ENCODE measurements at places on chromosomes 3 and 15.

GRCh38 chr3:127448671-127449070, 141.9 kb downstream of the TPRA1 start:
- DNase-seq: no peak

DNA sequence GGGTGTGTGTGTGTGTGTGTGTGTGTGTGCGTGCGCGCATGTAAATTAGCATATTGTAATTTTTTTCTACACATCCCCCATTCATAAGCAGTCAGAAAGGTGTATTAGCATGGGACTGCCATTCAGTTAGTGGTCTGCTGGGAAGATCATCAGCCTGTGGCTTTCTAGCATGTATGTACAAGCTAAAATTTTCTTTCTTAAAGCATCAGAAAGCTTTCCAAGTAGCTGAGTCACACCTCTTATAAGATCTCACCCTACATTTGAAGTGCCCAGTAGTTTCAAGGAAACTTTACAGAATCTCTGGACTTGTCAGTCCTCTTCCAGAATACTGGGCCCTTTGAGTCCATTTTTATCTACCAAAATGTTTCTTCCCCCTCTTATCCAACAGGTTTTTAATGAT, 411.4 kb upstream of the TPRG1 start:
- peak; percentile 39 for DNase-seq

DNA sequence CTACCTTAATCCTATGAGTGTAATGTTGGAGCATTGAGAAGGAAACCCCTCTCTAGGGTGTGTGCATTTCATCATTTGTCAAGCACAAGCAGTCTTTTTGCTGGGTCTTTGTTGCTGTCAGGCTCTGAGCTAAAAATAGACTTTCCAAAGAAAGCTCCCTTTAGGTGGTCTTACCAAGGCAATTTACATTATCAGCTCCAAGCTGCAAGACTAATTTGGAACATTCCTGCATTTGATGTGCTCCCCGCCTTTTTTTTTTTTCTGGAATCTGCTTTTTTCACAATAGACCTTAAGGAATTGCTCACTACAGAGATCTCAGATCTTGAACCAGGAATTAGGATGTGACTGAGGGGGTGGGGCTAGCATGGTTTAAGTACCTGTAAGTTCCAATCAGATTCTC, 60.6 kb upstream of the STAC start:
- DNase-seq: no peak

GRCh38 chr3:128408693-128409623, 57.7 kb downstream of the DNAJB8 start:
- no peak for DNase-seq

- no peak for DNase-seq
Measured at GRCh38 chr3:40677749-40678148, 153.0 kb downstream of the ZNF621 start.

DNA sequence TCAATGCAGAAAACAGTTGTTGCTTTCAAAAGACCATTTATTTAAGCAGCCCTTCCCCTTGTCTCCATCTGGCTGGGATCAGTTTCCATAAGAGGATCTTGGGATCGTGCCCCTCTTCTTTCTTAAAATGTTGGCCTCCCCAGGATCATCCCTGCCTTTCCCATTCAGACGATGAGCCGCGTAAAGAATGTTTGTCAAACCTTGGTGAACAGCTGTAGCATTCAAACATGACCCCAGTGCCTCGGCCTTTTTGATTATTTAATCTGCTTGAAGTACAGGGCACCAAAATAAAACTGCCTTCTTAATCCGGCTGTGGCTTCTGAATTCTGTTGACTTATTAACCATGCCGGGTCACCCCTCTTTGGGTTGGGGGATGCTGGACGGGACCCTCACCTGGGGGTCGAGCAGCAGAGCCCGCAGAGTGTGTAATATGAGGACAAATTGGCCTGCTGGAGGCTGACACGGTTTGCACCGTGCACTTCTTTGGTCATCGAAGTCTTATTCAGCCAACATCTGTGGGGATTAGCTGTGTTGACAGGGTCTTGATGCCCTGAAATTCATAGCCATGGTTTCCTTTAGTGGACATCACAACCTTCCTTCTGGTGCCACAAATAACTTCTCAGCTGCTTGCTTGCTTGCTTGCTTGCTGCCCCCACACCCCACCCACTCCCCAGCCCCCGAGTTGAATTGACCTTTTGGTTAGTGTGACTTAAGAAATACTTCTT, at the start of gene LRTM1:
Gene LRTM1 (minus strand): TSS at position 14 of the 725 bp plus-strand sequence. CDS start 148 bp downstream, outside the sequence.
- DNase-seq: no peak

DNA sequence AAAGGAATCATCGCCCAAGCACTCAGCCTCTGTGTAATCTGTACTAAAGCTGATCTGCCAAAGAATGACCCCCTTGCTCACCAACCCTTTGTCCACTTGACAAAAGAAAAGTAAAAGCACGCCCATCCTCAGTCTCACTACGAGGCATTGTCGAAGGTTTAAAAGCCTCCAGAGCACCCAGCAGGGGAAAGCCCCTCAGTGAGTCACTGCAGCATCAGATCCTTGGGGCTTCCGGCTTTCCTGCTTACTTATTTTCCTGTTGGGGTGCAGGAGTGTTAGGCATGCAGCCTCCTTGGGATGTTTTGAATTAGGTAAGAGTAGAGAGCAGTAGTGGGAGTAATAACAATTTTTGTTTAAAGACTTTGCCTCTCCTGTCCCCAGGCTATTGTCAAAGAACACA, 216.1 kb downstream of the MTHFS start:
- DNase-seq: peak; percentile 89

DNA sequence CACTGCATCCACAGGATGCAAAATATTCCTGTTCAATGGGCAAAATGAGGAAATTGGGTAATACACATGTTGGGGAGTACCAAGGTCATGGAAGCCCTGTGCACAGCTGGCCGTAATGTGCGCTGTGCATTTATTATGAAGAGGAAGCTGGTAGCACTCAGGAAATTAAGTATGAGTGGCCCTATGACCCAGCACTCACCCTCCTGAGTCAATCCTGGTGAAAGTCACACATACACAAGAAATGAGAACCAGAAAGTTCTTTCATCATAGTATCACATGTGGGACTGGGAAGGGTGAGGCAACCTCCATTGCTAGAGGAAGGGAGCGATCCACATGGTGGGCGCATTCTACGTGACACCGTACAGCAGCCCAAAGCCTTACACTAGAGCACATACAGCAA, 11.4 kb upstream of the PRR20G start:
- no peak for DNase-seq

DNA sequence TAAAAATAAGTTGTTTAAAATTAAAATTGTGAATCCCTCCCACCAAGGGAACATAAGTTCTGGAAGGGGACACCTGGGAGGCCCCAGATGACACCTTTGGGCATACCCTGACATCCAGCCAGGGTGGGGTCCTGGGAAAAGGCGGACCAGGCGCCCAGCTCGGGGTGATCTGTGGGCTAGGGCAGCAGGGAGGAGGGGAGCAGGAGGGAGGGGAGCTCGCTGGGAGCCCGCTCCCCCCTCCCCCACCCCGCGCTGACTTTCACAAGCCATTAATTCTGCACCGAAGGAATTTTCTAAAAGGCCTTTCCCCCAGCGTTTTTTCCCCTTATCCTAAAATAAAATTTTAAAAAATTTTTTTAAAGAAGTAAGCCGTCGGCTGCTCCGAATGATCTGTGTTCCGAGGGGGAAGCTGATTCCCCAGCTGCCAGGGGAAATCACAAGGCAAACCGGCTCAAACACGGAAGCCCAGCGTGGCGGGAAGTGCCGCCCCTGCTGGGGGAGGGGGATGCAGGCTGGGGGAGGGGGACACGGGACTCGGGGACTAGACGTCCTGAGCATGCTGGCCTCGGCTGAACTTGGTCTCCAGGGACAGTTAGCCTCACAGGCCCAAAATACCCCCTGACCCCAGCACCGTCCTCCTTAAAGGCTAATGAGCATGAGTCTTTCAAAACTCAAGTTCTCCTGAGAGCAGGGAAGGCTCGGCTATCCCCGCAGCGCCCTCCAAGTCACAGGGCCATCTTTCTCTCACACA, 13.9 kb downstream of the PLXND1 start:
- DNase-seq: no peak

- DNase-seq: no peak
Measured at GRCh38 chr15:40438712-40439111, 2.0 kb upstream of the BAHD1 start.

- peak; percentile 96 for DNase-seq
Measured at GRCh38 chr3:126782536-126782935, 78.5 kb downstream of the CHCHD6 start.

- DNase-seq: no peak
Measured at GRCh38 chr3:142046320-142047020, 102.9 kb downstream of the TFDP2 start.

- DNase-seq: no peak
Measured at GRCh38 chr3:16900779-16901440, 16.2 kb downstream of the PLCL2 start.

GRCh38 chr15:25876231-25877140, 13.4 kb upstream of the ATP10A start:
- DNase-seq: no peak

DNA sequence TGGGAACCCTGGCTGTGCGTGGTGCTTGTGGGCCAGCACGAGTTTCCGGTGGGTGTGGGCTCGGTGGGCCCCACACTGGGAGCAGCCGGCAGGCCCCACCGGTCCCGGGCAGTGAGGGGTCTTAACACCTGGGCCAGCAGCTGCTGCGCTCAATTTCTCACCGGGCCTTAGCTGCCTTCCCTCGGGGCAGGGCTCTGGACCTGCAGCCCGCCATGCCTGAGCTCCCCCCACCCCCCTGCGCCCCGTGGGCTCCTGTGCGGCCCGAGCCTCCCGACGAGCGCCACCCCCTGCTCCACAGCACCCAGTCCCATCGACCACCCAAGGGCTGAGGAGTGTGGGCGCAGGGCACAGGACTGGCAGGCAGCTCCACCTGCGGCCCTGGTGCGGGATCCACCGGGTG, 49.4 kb downstream of the TM4SF18 start:
- no peak for DNase-seq

GRCh38 chr15:39807791-39808190, 25.1 kb upstream of the FSIP1 start:
- DNase-seq: no peak

DNA sequence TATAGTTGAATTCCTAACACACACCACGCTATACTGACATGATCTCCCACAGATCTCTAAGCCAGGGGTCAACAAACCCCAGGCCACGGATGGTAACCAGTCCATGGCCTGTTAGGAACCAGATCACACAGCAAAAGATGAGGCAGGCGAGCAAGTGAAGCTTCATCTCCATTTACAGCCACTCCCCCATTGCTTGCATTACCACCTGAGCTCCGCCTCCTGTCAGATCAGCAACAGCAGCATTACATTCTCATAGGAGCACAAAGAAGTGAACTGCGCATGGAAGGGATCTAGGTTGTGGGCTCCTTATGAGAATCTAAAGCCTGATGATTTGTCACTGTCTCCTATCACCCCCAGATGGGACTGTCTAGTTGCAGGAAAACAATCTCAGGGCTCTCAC, 2.7 kb downstream of the PDCD7 start:
- no peak for DNase-seq

- DNase-seq: peak; percentile 65
Measured at GRCh38 chr3:59866076-59866475, 816.3 kb upstream of the CFAP20DC start.

DNA sequence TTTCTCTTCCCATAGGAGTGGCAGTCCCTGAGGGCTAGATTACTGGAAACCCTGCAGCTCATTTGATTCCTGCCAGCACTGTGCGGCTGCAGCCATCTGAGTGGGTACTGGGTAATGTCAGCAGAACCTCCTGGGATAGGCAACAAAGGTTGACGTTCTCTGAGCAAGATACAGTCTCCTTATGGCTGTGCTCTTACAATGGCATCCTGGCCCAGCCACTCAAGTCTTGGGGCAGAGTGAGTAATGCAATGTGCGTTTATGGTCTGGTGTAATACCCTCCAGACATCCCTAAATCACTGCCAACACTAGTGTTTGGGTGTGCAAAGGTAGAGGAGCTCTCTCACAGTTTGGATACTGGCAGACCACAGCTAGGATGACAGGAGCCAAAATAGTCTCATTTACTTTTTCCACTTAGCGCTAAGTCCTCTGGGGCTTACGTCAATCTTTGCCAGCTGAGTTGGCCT, 775.8 kb downstream of the ZNF385D start:
- DNase-seq: peak; percentile 7

DNA sequence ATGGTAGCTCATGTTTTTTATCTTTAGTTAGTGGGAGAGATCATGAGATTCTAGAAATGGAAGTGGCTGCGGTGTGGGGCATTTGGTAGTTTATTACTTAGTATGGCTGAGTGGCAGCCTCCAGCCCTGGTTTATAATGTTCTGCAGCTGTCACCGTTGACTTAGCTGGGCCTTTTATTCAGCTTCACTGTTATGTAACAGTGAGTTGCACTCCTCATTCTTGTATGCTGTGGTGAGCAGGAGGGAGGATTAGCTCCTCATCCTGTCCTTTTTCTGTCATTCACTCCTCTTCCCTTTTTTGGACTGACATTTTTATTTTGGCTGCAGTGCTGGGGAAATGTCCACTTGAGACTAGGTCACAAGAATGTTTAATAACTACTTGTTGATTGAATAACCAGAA, 29.5 kb downstream of the RAD54L2 start:
- DNase-seq: peak; percentile 10

DNA sequence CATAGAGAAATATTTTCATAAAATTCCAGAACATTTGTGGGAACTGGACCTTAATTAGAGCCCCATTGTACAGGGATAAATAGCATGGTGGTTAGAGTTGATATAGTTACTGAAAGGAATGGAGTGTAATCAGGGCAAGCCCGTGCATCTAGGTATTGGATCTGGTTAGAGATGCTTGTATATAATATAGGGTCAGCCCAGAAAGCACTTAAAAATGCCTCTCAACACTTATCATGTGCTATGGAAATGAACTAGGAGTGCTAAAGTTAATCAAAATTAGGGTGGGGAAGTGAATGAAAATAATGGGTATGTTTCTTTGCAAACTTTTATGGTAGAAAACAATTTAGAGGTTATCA, 308.3 kb upstream of the NR2E3 start:
- no peak for DNase-seq

GRCh38 chr3:186772701-186773417, 10.5 kb upstream of the EIF4A2 start:
- DNase-seq: peak; percentile 67

GRCh38 chr3:168295027-168295426, 199.3 kb upstream of the GOLIM4 start:
- no peak for DNase-seq

GRCh38 chr15:51706291-51706690, 25.0 kb downstream of the SCG3 start:
- DNase-seq: no peak

- DNase-seq: peak; percentile 93
Measured at GRCh38 chr3:147391781-147392624, 14.3 kb downstream of the ZIC4 start.

GRCh38 chr15:98646546-98647025, 1.8 kb upstream of the IGF1R start:
- no peak for DNase-seq

DNA sequence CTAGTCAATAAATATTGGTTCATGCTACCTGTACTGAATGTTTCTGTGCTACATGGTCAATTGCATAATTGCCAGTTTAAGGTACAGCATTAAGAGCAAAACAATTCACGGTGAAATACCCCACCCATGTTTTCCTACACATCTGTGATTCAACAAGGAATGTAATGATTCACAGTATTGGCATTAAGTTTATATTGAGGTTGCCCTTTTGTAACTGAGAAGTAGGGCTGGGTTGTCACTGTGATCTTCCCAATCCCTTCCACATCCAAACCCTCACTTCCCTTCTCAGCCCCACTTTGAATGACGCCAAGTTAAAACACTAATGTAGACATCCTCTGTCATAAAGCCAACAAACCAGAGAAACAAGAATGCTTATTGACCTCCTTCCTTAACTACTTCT, 112.0 kb upstream of the TJP1 start:
- DNase-seq: peak; percentile 66

Data from EH (cell line).